ENCODE measurements at places on chromosomes 12 and 14.

GRCh38 chr12:26940516-26941214 is 2.4 kb downstream of the FGFR1OP2 start:
- DNase-seq: no peak

- DNase-seq: peak; percentile 39
These were observed 22.8 kb upstream of the GARIN2 start for GRCh38 chr14:67166450-67166853.

DNA sequence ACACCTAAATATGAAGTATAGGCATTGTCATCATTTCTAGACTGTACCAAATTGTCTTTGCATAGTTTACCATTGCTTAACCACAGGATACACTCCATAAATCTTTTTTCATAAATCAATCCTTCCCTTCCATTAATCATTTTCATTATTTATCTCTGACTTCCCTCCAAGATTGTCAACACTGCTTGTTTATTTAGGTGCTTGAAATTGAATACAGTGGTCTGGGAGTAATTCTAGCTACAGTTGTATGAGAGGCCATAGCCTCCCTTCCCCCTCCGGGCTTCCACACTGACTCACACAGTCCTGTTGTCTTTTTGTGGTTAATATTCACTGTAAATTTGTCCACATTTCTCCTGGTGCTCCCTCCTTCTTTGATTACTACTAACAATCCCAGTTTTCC is 114.2 kb upstream of the ARID2 start:
- no peak for DNase-seq

DNA sequence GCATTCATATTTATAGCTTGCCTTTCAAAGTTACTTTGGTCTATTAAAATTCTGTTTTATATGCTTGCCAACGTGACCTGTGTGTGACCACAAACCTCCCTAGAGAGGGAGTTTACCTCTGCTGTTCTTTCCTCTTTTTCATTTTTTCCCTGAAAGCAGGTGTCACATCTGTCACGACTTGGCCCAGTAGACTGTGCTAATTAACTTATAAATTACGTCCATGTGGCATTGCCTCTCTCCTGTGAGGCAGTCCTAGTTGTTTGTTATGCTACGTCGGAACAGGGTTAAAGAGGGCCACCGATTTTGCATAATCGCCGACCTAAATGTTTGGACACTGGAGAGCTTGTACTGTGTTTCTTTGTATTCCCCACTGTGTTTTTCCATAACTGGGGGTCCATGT is 343.9 kb upstream of the FLRT2 start:
- no peak for DNase-seq

GRCh38 chr12:80681287-80681686 is 26.1 kb upstream of the MYF6 start:
- no peak for DNase-seq

- no peak for DNase-seq
These were observed 114.0 kb upstream of the TMPO start for GRCh38 chr12:98401427-98401826.

DNA sequence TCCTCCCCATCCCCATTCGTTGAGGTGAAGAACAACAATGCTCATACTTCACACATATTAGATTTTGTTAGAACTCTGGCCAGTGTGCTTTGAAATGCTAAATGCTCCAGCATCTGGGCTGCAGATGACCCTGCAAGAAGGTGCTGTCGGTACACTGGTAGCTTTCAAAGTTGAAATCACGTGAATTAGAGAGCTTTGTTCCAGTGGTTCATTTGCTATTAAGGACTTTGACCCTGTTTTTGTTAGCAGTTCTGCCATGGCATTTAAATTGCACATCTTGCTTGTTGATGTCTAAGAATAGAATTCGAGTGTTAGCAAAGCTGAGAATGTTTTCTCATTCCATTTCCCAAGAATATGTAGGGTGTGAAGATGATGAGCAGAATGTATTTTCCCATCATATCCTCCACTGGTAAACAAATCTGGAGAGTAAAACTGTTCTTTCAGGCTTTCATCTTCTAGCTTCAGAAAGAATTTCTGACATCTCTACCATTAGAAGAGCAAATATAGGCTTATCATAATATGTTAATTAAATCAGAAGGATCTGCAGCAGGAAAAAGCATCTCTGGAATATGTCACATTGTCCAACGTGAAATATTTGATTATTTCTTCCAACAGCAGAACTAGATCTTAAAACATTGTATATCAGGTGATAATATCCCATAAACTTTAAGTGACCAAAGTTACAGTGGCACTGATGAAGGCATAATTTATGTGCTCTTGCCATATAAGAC is 98.8 kb upstream of the PDE3A start:
- DNase-seq: no peak

DNA sequence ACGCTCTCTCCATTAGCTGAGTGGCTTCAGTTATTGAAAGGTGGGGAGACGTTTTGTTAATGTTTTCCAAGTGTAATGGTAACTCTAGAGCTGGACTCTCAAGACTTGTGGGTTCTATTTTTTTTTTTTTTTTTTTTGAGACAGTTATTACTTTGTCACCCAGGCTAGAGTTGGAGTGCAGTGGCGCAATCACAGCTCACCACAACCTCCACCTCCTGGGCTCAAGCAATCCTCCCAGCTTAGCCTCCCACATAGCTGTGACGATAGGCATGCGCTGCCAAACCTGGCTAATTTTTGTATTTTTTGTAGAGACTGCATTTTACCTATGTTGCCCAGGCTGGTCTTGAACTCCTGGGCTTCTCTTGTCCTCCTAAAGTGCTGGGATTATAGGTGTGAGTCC is 26.2 kb downstream of the ATF1 start:
- no peak for DNase-seq

- no peak for DNase-seq
These were observed 326.8 kb upstream of the RTL1 start for GRCh38 chr14:101230161-101230850.

GRCh38 chr14:54697803-54698202 is 130.9 kb downstream of the SAMD4A start:
- no peak for DNase-seq

GRCh38 chr12:101838628-101839323 is 8.0 kb upstream of the GNPTAB start:
- DNase-seq: no peak

DNA sequence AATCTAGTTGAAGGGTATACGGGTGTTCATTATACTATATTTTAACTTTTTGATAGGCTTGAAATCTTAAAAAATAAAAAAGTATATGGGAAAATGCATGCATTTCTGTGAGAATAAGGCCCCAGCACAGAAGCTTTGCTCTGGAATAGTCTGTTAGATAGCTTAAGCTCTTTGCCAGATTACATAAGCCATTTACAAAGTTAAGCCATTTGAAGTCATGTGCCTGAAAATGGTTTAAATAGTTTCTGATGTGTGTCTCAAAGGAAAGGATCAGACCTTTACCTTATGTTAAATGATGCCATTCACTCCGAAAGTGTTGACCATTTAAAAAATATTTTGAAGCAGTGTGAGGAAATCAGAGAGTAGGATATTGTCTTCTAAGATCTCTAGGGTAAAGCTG is 51.3 kb downstream of the WASHC4 start:
- DNase-seq: no peak

GRCh38 chr12:94768398-94769046 is 118.2 kb upstream of the TMCC3 start:
- DNase-seq: no peak

DNA sequence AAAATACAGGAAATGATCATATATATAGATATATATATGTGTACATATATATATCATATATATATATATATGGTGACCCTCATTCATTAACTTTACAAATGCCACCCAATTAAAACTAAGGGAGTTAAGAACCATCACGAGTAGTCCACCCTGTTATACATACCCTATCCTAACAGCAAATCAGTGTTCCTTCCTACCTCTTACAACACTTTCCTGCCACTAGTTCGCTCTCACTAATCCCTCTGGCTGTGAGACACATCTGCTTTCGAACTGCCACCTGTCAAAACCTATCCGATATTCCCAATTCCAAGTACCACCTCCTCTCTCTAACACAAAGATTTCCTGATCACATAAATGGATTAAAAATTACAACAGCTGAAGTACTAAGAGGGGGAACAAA is 100.5 kb downstream of the EEA1 start:
- no peak for DNase-seq

DNA sequence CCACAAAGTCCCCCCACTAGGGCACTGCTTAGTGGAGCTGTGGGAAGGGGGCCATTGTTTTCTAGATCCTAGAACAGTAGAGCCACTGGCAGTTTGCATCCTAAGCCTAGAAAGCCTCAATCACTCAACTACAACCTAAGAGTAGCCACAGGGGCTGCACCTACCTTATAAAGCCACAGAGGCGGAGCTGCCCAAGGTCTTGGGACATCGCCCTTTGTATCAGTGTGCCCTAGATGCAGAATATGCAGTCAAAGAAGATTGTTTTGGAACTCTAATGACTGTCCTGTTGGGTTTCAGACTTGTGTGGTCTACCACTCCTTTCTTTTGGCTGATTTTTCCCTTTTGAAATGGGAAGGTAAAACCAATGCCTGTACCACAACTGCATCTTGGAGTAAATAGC is 59.5 kb downstream of the ATP2B1 start:
- DNase-seq: no peak

DNA sequence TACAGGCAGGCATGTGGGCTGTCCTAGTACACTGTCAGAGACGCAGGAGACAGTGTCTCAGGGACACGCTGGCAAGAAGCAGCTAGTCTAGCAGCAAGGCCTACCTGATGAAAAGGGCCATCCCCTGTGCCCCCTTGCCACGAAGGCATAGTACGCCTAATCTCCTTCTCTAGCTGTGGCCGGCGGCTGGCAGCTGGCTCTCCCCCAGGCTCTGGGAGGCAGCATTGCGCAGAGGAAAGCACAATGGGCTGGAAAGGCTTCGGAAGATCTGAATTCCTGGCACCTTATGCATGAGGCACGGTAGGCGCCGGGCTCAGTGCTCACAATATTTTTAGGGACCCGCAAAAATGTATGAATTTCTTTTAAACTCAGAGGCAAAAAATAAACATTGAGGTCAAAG is 16.0 kb upstream of the PLEKHH1 start:
- no peak for DNase-seq

DNA sequence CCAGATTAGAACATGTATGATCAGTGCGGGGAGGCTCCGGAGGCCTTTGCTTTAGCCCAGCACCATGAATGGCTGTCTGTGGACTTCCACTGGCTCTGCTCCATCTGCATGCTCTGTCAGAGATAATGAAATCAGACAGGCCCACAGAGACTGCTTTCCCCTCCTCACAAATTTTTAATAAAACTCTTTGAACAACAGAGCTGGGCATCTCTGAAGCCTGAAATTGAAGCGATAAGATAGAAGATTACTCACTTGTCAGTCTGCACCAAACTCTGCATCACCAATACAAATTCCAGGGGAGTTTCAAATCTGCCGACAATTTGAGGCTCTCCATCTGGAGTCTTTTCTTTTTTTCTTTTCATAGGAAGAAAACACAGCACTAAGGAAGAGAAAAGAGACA is 110.0 kb downstream of the DYRK2 start:
- no peak for DNase-seq

DNA sequence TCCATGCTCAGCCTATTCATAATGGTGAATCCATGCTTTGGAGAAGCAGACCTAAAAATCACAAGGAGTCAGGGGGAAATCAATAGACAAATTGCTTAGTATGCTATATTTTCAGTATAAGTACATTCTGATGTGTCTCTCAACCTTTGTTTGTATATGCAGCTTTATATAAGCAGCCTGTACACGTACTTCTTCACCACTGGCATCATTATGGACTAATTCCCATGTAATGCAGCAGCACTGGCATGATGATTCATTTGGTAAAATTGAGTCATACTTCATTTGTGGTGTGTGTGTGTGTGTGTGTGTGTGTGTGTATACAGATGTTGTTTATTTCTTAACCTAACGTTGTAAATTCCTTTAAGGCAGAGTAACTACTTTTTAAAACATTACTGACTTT is 10.9 kb downstream of the DCP1B start:
- no peak for DNase-seq

DNA sequence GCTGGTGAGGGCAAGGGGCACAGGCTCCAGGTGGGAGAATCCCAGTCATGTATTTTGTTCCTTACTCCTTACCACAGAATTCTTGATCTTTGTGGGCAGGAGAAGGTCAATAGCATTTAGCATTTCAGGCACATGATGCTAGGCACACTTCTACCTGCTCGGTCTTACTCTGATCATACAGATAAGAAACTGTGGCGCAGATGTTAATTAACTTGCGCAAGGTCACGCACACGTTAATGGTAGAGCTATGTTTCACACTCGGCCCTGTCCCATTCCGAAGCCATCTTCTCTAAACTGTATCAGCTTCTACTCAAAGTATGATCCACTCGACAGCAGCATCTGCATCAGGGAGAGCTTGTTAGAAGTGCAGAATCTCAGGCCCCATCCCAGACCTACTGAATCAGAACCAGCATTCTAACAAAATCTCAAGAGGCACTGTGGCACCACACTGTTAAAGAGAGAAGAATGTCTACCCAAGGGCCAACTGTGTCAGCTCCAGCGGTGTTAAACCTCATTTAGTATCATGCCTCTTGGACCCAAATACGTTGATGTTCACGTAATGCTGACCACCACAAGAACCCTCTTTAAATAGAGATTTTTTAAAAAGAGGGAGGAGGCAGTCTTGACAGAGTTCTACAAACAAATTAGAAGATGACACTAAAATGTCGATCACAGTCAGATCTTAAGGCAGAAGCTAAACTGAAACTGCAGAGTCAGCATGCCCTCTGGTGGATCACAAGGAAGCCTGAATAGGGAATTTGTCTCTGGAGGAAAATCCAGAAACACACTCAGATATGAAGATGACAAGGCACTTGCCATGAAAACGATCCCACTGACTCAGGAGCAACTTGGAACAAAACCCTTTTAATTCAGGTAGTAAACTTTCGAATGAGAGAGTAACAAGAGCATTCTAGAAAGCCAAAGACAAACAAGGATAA is 7.3 kb downstream of the STXBP6 start:
- DNase-seq: no peak

DNA sequence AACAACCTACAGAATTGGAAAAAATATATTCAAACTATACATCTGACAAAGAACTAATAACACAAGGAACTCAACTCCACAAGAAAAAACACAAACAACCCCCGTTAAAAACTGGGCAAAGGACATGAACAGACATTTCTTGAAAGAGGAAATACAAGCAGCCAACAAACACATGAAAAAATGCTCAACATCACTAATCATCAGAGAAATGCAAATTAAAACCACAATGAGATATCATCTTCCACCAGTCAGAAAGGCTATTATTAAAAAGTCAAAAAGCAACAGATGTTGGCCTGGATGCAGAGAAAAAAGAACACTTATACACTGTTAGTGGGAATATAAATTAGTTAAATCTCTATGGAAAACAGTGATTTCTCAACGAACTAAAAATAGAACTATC is 82.6 kb upstream of the CCDC91 start:
- no peak for DNase-seq

- DNase-seq: no peak
These were observed 513.2 kb upstream of the MIS18BP1 start for GRCh38 chr14:45766247-45766646.

DNA sequence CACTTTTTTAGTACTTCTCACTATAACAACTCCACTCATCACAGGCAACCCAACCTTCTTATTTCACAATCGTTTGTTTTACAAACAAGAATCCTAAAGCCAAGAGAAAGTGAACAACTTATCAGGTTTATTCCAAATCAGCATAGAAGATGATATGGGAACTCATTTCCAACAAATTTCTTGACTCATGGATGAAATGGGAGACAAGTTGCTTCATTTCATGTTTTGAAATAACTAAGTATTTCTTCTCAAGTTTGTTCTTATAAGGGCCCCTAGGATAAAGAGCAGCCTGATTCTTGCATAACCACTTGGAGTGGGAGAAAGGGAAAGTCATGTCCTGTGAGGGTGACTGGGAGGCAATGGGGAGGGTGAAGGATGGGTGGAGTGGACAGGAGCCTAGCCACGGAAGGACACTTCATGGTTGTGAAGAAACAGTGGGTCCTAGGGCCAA is 168.3 kb downstream of the DUSP6 start:
- no peak for DNase-seq
